A549 treated with CpdA at 1 μM for 4 hours (cell line): ENCODE measurements at places on chromosomes 1 and 21. TPM values are rescaled to one million over a fixed set of nuclear protein-coding genes. Genes with fewer than 3 reads are reported as not detected.

CAPN9 gene
- total RNA-seq = not detected in 5 replicates

F5 gene
- total RNA-seq = 0.05 to 0.24 TPM (median 0.08 TPM) in 5 replicates

SV2A gene
- 0.06 to 0.14 TPM (median 0.11 TPM) in 5 replicates for total RNA-seq

LCE7A gene
- total RNA-seq = not detected in 5 replicates

PDE4B gene
- 16.7 to 24.2 TPM (median 18.2 TPM) in 5 replicates for total RNA-seq

HLX gene
- 4.2 to 5.9 TPM (median 5.1 TPM) in 5 replicates for total RNA-seq

HSF2BP gene
- 1.3 to 1.9 TPM (median 1.4 TPM) in 5 replicates for total RNA-seq

APH1A gene
- total RNA-seq = 119 to 140 TPM (median 133 TPM) in 5 replicates

LYPD8 gene
- total RNA-seq = 0.15 to 0.40 TPM (median 0.26 TPM) in 3 of 5 replicates, not detected in the others

CRNN gene
- not detected in 5 replicates for total RNA-seq

NUP210L gene
- not detected in 5 replicates for total RNA-seq

RPTN gene
- not detected in 5 replicates for total RNA-seq

CFHR4 gene
- not detected in 5 replicates for total RNA-seq

NFASC gene
- total RNA-seq = 1.6 to 2.3 TPM (median 2.0 TPM) in 5 replicates

NCSTN gene
- total RNA-seq = 43.4 to 50.3 TPM (median 46.3 TPM) in 5 replicates

S100A13 gene
- 148 to 177 TPM (median 176 TPM) in 5 replicates for total RNA-seq

GNAT2 gene
- total RNA-seq = 0.06 to 0.54 TPM in 2 of 5 replicates, not detected in the others

DMRTA2 gene
- total RNA-seq = 0.13 to 0.29 TPM (median 0.24 TPM) in 5 replicates

CA6 gene
- total RNA-seq = not detected in 5 replicates

CD244 gene
- total RNA-seq = 0.03 TPM in 1 of 5 replicates, not detected in the others

F13B gene
- 0.05 to 0.28 TPM (median 0.06 TPM) in 3 of 5 replicates, not detected in the others for total RNA-seq

CRYZ gene
- 61.6 to 67.7 TPM (median 63.4 TPM) in 5 replicates for total RNA-seq

GPR89A gene
- total RNA-seq = 14.1 to 16.6 TPM (median 14.3 TPM) in 5 replicates

LHX8 gene
- total RNA-seq = 1.2 to 1.7 TPM (median 1.5 TPM) in 5 replicates

IRF6 gene
- 0.08 to 0.11 TPM (median 0.08 TPM) in 5 replicates for total RNA-seq

ZNF683 gene
- not detected in 5 replicates for total RNA-seq

MROH7 gene
- not detected in 5 replicates for total RNA-seq

VANGL2 gene
- 0.84 to 1.4 TPM (median 1.1 TPM) in 5 replicates for total RNA-seq

RIMS3 gene
- 0.48 to 0.99 TPM (median 0.88 TPM) in 5 replicates for total RNA-seq

SUSD4 gene
- 0.44 to 1.1 TPM (median 0.82 TPM) in 5 replicates for total RNA-seq

HSD3B1 gene
- not detected in 5 replicates for total RNA-seq
